ENCODE measurements at places on chromosomes 5 and 9. TPM values are rescaled to one million over a fixed set of nuclear protein-coding genes. Genes with fewer than 3 reads are reported as not detected.
A peak's percentile ranks its signal among the peaks of the same experiment; 100 is the strongest.

DNA sequence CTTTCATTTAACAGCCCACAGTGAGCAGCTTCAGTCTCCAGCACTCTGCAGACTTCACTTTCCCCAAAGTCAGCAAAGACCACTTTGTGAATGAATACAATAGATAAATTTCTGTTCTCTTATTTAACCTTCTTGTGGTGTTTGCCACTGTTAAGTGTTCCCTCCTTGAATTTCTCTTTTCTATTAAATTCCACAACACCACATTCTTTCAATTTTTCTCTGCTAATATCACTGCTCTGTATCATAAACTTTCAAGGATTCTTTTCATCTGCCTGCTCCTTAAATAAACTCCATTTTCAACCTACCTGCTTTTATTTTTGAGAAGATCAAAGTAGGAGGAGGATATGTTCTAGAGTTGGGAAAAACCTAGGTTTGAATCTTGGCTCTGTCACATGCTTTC is 739.5 kb upstream of the GRAMD2B start:
- DNase-seq = no peak

DNA sequence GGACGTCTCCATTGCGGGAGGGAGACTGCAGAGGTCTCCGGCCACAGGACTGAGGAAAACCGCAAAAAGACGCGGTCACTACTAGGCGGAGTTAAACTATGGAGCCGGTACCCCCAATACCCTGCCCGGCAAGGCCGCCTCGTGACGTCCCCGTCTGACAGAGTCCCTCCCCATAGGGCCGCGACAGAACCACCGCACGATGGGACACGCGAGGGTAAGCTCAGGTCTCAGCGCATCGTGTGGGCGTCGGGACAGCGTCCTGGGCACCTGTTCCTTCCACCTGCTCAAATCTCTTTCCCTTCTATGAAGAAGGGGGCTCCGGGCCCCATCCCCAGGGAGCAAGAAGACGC is 35.2 kb upstream of the GLDC start:
- DNase-seq = peak; percentile 38

- no peak for DNase-seq
These were observed 42.1 kb downstream of the CLINT1 start for GRCh38 chr5:157816682-157817386.

GRCh38 chr5:133525126-133525525 is 87.2 kb downstream of the FSTL4 start:
- no peak for DNase-seq

DNA sequence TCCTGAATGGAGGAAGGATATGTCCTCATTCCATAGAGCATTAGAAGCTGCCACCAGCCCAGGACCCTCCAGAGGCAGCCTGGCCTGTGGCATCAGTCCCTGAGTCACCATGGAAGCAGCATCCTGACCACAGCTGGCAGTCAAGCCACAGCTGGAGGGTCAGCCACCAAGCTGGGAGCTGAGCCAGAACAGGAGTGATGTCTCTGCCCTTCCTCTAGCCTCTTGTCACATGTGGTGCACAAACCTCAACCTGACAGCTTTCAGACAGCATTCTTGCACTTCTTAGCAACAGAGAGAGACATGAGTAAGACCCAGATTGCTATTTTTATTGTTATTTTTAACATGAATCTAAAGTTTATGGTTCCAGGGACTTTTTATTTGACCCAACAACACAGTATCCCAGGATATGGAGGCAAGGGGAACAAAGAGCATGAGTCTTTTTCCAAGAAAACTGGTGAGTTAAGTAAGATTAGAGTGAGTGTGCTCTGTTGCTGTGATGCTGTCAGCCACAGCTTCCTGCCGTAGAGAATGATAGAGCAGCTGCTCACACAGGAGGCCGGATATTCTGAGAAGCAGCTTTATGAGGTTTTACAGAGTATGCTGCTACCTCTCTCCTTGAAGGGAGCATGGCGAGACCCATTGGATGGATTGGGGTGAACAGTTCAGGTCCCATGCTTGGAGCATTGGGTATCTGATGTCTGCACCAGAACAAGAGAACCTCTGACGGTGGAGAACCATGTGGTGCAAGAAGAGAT is 13.0 kb upstream of the CYFIP2 start:
- no peak for DNase-seq

DNA sequence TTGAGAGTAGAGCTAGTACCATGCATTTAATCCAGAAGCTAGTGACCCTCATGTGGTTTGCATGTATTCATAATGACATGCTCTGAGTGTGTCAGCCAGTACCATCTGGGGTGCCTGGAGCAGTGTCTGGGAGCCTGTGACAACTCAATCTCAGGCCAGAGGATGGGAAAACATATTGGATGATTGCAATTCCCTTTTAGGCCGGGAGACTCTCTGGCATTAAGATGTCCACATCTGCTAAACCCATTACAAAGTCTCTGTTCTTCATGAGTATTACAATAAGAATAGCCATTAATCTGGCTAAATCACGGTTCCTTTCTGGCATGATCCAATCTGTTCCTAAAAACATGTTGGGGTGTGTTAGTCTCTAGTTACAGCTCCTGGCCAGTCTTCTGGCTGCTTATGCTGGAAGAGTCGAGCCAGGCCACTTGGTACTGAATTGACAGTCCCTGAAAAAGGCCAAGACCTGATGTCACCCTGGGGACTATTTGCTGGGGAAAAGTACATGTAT is 475.7 kb downstream of the ENC1 start:
- DNase-seq = no peak

GRCh38 chr9:8868632-8869031 is 1069.1 kb upstream of the DMAC1 start:
- DNase-seq = no peak

DNA sequence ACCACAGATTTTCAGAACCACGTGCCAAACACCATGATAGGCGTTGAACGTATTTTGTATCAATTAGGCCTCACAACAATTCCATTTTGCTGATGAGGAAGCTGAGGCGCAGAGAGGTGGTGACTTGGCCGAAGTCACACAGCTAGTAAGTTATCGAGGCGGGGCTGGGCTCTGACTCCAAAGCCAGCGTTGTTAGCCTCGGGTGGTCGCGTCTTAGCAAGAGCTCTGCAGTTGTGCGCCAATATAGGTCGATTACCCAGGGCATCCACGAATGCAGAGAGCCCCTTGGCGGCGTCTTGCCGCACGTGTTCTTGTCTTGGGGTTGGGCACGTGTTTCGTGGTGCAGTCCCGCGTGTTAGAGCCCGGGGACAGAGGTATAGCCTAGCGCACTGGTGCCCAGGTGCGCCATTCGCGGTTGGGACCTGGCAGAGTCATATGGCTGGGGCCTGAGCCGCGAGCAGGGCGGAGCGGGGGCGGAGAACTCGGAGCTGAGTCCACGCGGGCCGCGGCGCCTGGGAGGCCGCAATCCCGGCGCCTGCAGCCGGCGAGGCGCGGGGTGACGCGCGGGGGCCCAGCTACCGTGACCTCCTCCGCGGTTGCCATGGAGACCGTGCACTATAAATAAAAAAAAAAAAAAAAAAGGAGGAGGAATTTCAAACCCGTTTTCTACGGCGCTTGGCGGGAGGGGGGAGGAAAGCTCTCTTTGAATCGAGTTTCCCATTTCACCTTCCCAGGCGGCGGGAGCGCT is 62.3 kb downstream of the CXXC5 start:
- DNase-seq = peak; percentile 46

DNA sequence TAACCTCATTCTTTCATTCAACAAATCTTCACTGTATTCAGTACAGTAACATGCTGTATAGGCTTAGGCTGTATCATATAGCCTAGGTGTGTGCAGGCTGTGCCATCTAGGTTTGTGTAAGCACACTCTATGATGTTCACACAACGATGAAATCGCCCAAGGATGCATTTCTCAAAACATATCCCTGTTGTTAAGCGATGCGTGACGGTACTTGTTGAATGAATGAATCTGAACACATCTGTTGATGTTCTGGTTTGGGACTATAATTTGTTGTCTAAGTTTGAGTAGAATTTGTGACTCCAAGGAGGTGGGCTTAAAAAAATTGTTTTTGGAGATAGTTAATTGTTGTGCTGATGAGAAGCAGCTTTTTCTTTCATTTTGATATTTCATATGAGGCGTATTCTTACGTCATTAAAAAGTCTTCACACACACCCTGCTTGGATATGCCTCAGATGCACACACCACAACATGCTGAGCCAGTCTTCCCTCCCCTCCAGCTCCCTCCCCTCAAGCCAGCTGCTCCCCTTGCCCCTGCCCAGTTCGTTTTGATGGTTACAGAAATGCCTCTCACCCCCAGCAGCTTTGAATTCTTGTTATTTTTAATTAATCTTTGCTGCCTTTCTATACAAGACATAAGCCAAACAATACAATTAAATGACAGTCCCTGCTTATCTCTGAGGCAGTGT is 5.5 kb upstream of the PSAT1 start:
- no peak for DNase-seq

DNA sequence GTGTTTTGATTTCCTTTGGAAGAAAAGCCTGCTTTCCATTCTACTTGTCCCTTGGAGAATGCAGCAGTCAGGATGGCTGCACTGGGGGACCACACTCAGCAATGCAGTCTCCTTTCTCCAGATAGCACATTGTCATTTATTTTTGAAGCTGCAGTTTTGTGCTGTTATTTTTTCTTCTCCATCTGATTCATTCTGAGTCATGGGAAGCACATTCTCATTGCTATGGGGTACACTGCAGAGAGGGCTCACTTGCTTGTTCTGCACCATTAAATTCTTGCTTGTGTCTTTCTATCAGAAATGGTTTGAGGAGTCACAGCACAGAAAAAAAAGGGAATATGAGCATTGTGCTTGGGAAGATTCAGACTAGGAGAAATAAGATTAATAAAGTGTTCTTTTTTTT is 39.7 kb upstream of the POC5 start:
- no peak for DNase-seq

GRCh38 chr5:117657541-117657940 is 1082.9 kb upstream of the SEMA6A start:
- no peak for DNase-seq

- DNase-seq = no peak
These were observed 9.9 kb downstream of the EXOSC2 start for GRCh38 chr9:130703501-130703900.

GRCh38 chr9:78954286-78954685 is 617.5 kb upstream of the TLE4 start:
- DNase-seq = no peak

DNA sequence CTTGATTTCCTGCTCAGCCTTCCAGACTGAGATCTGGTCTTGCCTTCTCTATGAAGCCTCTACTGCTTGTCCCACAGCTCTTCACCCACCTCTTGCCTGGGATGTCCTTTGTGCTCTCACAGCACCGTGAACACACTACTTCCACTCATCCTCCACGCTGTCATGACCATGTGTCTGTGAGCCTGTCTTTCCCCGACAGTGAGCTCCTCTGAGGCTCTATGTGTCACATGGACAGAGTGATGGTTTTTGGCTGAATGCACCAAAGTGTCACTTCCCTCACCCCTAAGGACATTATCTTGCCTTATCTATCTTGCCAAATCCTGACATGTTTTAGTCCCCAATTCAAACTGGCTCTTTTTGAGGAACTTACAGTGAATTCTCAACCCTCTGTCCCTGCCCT is 11.3 kb downstream of the PHYKPL start:
- no peak for DNase-seq

DNA sequence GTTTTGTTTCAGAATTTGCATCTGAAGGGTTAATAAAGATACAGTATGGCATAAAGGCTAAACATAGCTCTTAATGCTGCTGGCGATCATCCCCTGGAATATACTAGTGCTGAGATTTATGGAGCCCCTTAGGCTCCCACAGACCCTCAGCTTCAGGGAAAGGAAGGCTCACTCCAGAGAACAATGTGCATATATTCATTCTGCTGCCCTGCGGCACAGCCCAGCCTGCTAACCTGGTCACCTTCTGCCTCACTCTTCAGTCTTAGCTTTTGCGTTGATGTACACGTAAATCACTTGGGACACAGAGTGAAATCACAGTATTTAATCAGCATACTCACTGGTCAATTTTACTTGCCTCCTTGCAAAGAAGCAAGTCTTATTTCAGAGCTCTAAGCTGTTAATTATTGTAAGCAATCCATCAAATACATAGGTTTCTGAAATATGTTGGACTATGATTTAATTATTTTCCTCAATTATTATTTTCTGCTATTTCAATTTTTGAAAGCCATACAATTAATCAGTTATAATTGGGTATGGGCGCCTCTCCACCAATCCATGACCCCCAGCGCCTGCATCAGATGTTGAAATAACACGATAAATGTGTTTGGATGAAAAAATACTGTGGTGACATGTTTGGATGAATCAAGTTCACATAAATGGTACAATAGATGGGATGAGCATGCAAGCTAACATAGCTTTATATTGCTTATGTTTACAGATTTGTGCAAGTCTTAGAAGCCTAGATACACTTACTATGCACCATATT is 11.4 kb upstream of the ACOT12 start:
- DNase-seq = no peak

DNA sequence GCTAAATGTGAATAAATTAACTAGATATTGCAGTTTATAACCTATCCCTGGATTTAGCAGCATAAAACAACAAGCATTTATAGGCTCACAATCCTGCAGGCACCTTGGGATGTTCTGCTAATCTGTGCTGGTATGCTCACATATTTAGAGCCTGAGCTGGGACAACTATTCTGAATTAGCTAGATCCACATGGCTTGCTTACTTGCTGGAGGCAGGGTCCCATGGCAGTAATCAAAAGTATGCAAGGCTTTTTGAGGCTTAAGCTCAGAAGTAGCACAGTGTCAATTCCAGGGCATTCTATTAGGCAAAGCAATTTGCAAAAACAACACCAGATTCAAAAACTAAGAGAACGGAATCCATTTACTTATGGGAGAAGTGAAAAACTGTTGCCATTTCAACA is 745.0 kb upstream of the ACO1 start:
- DNase-seq = no peak

- no peak for DNase-seq
These were observed 47.5 kb downstream of the MRPL36 start for GRCh38 chr5:1751864-1752822.

Gene SAXO1
- total RNA-seq = not detected

Gene LRRC19
- total RNA-seq = not detected

Gene TPD52L3
- not detected for total RNA-seq

Gene WDR31
- total RNA-seq = 0.38 TPM

Gene PCDHGA5
- total RNA-seq = 0.63 TPM

Gene NUTM2F
- total RNA-seq = not detected

Gene FAM221B
- not detected for total RNA-seq

Gene AGXT2
- total RNA-seq = not detected

All from dermis microvascular lymphatic vessel endothelial cell (primary cell).